ENCODE measurements at places on chromosomes 13 and 19.

- no peak for DNase-seq
Observed at GRCh38 chr13:63279136-63279535, 1863.5 kb upstream of the PCDH20 start.

DNA sequence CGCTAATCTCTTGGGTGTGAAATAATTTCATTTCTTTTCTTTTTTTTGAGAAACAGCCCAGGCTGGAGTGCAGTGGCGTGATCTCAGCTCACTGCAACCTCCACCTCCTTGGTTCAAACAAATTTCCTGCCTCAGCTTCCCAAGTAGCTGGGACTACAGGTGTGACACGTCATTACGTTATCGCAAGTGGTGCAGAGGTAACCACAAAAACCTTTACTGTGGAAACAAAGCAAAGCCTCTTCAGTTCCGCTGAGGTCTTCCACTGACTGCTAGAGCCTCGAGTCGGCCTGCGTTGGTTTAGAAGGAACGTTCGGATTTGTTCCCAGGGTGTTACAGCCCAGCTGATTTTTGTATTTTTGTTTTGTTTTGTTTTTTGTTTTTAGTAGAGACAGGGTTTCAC, 2.0 kb upstream of the ZNF784 start:
- DNase-seq = no peak

- no peak for DNase-seq
Observed at GRCh38 chr13:84077271-84077670, 195.0 kb upstream of the SLITRK1 start.

DNA sequence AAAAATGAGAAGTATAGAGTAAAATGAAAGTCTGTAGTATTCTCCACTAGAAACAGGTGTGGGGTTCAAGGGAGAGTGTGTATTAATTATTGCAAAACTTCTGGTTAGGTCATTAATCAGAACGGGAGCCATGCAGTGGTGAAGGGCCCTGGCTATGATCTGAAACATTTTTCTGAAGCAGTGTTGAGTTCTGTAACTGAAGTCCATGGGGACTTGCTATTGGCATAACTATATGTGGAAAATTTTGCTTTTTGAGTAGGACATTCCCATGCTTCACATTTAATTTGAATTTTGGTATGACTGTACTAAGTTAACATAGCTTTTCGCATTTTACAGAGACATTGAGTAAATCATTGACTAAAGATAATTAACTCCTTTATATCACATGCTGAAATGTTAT, 67.5 kb downstream of the LRCH1 start:
- no peak for DNase-seq

DNA sequence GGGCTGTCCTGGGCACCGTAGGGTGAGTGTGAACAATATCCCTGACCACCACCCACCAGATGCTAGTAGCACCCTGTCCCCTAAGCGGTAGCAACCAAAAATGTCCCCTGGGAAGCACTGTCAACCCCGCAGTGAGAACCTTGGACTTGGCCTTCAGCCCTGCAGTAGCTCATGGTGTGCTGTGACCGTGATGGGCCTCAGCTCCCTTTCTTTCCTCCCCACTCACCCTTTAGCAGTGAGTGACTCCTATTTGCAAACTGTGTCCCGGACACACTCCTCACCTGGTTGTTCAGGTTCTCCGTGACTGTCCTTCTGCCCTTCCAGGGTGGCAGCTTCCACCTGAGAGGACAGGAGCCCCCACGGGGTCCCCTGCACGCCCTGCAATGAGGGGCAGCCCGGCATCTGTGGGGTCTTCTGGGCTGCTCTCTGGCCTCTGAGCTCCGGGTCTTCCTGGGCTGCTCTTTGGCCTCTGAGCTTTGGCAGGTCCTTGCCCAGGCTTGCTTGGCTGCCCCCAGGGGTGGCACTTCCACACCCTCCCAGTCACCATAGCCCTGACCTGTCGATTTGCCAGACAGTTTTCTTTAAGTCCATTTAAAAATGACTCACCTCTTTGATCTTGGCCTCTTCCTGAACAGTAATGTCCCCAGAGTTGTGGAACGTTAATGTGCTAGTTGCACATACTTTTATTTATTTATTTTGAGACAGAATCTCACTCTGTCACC, 3.8 kb downstream of the KDM4B start:
- DNase-seq = no peak

DNA sequence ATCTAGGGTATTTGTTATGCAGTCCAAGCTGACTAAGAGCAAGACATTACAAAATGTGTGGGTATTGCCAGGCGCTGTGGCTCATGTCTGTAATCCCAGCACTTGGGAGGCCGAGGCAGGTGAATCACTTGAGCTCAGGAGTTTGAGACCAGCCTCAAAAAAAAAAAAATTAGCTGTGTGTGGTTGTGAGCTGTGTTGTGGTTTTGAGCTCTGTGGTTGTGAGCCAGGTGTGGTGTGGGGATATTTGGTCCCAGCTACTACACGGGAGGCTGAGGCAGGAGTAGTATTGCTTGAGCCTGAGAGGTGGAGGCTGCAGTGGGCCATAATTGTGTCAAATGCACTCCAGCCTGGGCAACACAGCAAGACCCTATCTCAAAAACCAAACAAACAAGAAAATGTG, 5.6 kb upstream of the KEAP1 start:
- DNase-seq = no peak

GRCh38 chr19:16737911-16738310, 18.3 kb downstream of the NWD1 start:
- DNase-seq = no peak

- DNase-seq = no peak
Observed at GRCh38 chr19:518598-519231, 11.4 kb downstream of the TPGS1 start.

DNA sequence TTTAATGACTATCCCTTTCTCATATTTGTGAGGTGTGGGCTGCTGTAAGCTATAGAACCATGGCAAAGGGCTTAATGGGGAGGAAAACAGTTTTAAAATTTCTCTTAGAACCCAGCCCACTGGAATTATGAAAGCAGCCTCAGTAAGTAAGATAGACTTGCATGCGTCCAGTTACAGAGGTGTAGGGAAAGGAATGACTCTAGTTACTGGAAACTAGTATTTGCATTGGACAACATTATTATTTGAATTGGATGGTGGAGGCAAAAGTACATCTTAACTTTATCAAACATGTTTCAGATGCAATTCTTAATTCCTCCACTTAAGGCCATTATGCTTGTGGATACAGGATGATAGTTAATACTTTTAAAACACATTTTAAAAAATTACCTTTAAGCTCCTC, 292.9 kb downstream of the SPRY2 start:
- no peak for DNase-seq

- no peak for DNase-seq
Observed at GRCh38 chr13:73721571-73721970, 412.6 kb downstream of the KLF12 start.

DNA sequence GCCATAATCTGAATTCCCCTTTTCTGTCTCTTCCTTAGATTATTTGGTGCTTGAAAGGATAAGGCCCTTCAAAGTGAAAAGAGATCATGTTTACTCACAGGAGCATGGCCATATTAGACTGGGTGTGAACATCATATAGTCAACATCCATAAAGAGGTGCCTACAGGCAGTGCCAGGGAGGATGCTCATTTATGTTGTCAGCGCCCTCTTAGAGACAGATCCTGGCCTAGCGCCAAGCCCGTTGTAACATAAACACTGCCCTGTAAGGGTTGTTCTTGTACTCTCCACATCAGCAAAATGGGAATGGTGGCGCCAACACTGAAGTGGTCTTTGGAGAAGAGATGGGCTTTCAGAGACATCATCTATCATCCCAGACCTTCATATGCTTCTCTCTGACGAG, 16.1 kb downstream of the PCDH8 start:
- DNase-seq = no peak

DNA sequence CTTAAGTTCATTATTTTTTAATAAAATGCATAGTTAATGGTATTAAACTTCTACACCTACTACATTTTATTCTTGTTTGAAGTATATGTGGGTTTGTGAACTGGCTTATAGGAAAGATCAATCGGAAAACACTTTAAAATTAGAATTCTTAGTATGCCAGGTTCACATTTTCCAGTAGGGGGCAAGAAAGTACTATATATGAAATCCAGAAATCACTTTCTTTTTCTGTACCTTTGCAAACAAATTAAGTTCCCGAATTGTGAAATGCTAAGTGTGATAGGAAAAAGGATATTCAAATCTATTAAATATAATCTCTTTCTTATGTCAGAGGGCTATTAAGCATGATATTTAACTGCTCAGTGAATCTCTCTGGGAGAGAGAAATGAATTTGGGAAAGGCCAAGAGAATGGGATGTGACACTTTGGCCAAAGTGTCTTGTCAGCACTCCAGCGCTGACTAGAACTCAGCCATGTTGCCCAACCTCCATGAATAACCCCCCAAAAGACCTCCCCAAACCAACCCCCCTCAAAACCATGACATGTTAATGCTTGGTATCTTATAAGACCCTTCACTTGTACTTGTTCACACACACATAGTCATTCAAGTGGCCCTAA, 122.6 kb upstream of the SLC10A2 start:
- DNase-seq = no peak

GRCh38 chr13:31282741-31283455, 83.1 kb downstream of the B3GLCT start:
- DNase-seq = no peak

- no peak for DNase-seq
Observed at GRCh38 chr13:32284927-32285632, 30.1 kb downstream of the ZAR1L start.

GRCh38 chr13:23743278-23744076, 145.7 kb downstream of the MIPEP start:
- DNase-seq = no peak

DNA sequence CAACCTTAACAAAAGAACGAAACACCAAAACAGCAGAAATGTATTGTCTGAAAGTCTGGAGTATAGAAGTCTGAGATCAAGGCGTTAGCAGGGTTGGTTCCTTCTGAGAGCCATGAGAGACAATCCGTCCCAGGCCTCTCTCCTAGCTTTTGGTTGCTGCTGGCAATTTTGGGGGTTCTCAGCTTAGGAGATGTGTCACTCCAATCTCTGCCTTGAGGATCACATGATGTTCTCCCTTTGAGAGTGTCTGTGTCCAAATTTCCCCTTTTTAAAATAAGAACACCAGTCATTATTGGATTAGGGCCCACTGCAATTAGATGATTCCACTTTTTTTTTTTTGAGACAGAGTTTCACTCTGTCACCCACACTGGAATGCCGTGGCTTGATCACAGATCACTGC, 10.1 kb downstream of the KCNN1 start:
- no peak for DNase-seq

DNA sequence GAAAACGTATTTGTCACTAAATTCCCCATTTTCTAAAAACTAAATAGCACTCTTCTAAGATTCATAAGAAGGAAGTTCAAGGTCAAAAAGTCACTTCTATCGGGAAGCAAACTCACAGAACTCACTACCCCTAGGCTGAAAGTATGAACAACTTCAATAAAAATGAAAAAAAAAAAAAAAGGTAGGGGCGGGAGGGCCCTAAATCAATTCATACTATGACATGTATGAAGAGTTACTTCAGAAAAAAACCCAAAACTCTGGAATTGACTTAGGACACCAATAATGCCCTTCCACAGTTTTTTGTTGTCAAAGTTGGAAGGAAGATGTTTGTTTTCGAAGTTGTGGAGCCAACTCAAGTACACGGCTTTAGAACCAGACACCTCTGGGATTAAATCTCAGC, 1.1 kb downstream of the SUCLA2 start:
- DNase-seq = no peak

DNA sequence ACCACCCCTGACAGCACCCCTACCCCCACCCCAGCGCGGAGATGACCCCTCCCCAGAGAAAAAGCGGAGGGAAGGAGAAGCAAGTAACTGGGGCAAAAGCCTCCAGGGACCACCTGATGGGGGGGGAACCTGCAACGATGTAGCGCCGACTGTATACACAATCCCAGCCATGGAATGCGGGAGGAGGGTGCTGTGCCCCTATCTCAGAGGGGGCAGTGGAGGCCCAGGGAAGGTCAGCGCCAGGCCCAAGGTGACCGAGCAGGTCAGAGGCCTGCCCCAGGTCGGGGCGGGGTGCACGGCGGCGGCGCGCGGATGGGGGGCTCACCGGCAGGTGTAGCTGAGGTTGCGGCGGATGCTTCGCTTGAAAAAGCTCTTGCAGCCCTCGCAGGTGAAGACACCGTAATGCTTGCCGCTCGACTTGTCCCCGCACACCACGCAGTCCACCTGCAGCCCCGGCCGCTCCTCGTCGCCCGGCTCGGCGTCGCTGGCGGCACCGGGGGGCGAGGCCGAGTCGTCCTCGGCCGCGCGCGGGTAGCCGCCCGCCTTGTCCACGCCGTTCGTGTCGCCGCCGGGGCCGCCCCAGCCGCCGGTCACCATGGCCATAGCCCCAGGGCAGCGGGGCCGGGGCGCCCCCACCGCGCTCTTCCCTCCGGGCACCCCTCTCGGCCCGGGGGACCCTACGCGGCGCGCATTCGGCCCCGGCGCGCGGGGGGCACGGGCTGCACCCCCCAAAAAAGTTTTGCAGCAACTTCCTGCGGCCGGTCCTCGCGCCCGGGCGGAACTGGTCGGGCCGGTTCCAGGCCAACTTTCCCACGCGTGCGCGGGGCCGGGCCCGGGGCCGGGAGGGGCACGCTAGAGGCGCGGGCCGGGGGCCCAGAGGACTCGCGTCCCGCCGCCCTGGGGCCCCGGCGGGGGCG, 843 bp downstream of the NR2F6 start:
- no peak for DNase-seq

- no peak for DNase-seq
Observed at GRCh38 chr13:34107806-34108205, 289.9 kb downstream of the RFC3 start.

GRCh38 chr13:99386911-99387788, 80.0 kb upstream of the GPR183 start:
- DNase-seq = no peak

DNA sequence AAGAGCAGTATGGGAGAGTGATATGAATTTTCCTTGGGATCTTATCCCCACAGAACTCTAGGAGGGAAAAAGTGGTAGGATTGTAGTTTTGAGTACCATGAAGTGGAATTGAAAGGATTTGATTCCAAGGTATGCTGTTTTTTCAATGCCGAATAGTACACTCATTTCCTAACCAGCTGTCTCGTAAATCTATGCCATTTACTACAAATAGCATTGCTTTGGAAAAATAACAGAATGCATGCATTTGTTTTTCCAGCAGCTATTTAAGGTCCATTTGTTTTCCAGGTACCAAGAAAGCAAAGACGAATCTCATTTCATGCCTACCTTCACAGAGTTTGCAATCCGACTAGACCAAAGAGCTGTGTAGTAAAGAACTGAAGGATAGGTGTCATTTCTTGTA, 10.5 kb downstream of the POLR1D start:
- DNase-seq = no peak

GRCh38 chr19:524062-524674, 7.4 kb upstream of the CDC34 start:
- DNase-seq = no peak

DNA sequence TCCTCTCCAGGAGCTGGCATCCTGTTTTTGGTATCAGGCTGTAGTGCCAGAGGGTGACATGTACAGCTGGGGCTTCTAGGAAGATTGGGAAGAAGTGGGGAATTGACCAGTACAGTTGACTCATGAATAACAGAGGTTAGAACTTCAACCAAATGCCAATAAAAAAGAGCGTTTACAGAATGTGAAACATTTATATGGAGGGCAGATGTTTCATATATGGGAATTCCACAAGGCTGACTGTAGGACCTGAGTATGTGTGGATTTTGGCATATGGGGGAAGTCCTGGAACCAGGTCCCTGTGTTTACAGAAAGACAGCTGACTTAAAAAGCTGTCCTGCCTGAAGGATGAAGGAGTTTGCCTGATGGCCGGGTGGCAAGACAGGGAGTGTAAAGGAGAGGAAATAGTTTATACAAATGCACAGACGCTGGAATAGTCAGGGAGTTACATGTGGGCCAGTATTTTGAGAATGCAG, 5.2 kb downstream of the CHAMP1 start:
- no peak for DNase-seq

Data from esophagus squamous epithelium (tissue), 5 donors.